ENCODE measurements at places on chromosomes 5 and 9. TPM values are rescaled to one million over a fixed set of nuclear protein-coding genes. Genes with fewer than 3 reads are reported as not detected.
A peak's percentile ranks its signal among the peaks of the same experiment; 100 is the strongest.

GRCh38 chr9:4741365-4742089 is 525 bp upstream of the AK3 start:
- DNase-seq, result peak; percentile 54

DNA sequence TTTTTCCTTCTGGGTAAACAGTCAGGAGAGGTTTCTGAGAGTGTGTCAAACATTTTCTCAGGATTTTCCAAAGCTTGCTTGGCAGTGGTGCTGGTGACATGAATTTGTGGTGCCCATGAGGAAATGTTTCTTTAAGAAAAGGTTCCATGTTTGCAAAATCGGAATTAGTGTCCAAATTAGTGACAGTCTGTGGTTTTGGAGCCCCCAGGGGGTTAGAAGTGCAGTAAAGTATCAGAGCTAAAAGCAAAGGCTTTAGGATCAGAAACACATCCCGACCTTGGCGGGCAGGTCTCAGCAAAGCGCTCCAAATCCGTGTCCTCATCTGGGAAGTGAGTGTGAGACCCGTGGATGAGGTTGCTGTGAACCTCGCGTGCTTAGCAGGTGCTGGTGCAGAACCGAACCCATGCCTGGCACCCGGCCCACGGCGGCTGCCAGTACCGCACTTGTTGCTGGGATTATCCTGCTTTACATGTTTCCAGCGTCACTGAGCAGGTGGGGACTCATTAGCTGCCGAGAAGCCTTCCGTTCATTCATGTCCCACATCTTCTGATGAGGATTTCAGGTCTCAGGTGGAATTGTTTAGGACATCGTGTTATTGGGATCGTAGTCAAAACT is 70.8 kb upstream of the COL5A1 start:
- DNase-seq, result no peak

DNA sequence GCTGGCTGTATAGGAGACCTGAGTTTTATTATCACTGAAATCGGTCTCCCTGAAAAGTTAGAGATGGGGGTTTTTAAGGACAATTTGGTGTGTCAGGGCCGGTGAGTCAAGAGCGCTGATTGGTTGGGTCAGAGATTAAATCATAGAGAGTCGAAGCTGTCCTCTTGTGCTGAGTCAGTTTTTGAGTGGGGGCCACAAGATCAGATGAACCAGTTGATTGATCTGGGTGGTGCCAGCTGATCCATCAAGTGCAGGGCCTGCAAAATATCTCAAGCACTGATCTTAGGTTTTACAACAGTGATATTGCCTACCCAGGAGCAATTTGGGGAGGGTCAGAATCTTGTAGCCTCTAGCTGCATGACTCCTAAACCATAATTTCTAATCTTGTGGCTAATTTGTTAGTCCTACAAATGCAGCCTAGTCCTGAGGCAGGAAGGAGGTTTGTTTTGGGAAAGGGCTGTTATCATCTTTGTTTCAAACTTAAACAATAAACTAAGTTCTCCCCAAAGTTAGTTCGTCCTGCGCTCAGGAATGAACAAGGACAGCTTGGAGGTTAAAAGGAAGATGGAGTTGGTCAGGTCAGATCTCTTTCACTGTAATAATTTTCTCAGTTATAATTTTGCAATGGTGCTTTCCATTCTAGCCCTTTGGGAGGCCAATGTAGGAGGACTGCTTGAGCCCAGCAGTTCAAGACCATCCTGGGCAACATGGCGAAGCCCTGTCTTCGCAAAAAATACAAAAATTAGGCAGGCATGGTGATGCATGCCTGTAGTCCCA is 31.6 kb upstream of the RFK start:
- DNase-seq, result no peak

The WNT8A gene
- not detected for total RNA-seq

The WDR36 gene
- 12.5 TPM for total RNA-seq

The HEMGN gene
- total RNA-seq, result not detected
